ENCODE measurements at places on chromosomes 2 and 18. TPM values are rescaled to one million over a fixed set of nuclear protein-coding genes. Genes with fewer than 3 reads are reported as not detected.

DNA sequence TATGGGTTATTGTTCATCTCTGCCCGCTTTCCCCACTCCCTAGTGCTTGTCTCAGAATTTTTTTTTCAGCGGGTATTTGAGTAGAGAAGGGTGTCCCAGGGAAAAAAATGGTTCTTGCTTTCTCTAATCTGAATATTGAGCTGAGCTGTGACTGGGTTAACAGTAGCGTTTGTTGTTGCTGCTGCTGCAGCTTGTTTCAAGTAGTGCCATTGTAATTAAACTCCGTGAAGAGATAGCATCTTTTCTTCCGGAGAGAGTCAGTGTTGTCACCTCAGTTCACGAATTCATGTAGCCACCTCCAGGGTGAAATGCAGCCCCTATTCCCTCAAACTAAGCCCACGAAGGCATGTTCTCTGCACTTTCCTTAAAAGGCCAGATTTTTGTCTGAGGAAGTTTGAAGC is 1.5 kb upstream of the AAK1 start:
- no peak for DNase-seq

- no peak for DNase-seq
Measured at GRCh38 chr2:39661826-39662225, 3.9 kb upstream of the TMEM178A start.

DNA sequence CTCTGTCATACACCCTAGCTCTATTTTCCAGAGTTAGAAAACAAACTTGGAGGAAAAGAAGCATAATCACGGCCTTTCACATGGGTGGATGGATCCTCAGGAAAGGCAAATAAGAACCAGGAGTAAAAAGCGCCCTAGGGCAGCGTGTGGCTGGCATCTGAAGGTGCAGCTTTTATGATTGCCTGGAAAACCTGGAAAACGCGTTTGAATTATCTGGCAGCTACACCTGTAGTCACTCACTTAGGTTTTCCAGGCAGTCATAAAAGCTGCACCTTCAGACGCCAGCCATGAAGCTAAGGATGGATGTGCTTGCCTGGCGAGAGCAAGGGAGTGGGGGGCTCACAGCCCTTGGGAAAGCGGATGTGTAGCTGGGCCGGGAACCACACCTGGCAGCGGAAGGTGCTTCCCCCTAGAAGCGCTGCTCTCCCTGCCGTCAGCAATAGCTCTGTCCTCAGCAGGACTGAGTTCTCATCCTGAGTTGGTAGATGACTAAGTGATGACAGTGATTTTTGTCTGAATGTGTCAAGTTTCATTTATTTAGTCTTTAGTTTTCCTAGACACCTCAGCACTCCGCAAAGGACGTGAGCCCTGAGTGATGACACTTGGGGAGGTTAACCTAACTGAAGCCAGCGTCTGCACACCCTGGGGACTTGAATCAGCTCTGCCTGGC is 82.0 kb downstream of the DCDC2C start:
- DNase-seq, result no peak

DNA sequence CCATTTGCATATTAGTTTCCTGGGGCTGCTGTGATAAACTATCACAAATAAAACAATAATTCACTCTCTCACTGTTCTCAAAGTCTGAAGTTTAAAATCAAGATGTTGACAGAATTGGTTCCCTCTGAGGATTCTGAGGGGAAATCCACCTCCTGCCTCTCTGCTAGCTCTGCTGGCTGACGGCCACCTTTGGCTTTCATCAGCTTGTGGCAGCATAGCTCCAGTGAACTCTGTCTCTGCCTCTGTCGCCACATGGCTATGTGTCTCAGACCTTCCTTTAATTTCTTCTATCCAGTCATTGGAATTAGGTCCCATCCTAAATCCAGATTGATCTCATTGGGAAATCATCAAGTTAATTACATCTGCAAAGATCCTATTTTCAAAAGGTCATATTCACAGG is 38.9 kb upstream of the TRIM43 start:
- DNase-seq, result no peak

GRCh38 chr2:121342751-121343150 is 57.7 kb upstream of the TFCP2L1 start:
- no peak for DNase-seq

GRCh38 chr2:132522901-132523300 is 106.3 kb downstream of the GPR39 start:
- no peak for DNase-seq

IL36RN gene
- total RNA-seq, result 0.61 TPM

GRCh38 chr2:73212098-73212447 is 2.0 kb upstream of the SMYD5 start:
- DNase-seq, result no peak

DNA sequence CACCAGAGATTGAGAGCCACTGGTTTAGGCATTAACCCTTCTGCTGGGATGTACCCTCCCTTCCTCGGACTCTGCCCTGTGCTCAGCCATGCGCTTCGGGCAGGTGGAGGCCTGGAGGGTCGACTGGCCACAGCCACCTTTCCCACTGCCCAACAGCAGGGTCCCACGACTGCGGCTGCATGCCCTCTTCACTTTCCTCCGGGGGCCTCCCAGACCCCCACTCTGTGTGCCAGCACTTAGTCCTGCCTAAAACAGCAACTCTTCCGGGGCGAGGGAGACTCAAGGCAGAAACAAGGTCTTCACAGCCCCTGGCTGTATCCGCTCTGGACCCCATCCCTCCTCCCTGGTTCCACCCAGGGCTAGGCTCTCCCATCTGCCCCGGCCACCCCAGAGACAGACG is 31.3 kb upstream of the BIN1 start:
- DNase-seq, result no peak

DNA sequence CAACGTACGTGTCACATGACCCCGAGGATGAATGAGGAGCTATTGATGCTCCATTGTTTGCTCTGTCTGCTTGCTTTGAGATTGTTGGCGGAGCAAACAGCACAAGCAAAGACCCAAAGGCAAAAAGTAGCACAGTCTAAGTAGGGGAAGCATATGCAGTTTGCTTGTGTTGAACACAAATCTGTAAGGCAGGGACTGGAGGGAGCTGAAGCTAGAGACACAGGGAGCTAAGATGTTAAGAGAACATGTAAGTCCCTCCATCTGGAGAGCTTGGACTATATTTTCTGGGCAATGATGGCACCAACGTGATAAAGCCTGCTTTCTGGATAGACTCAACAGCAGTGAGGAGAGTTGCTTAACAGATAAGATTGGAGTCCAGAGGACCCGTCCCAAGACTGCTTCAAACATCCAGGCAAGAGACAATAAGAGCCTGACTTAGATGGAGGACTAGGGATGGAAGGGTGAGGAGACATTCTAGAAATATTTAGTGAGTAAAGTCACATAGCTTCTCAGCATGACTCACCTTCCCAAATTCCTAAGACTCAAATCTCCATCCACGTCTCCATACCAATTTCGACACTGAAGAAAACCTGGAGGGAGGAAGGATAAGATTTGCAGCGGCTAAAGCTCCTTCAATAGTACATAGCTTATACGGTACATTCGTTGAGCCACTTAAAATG is 88.1 kb upstream of the KLF7 start:
- no peak for DNase-seq

- DNase-seq, result no peak
Measured at GRCh38 chr2:179622112-179622511, 239.3 kb downstream of the ZNF385B start.

RESP18 gene
- not detected for total RNA-seq

- no peak for DNase-seq
Measured at GRCh38 chr2:164824872-164825271, 16.8 kb downstream of the COBLL1 start.

DNA sequence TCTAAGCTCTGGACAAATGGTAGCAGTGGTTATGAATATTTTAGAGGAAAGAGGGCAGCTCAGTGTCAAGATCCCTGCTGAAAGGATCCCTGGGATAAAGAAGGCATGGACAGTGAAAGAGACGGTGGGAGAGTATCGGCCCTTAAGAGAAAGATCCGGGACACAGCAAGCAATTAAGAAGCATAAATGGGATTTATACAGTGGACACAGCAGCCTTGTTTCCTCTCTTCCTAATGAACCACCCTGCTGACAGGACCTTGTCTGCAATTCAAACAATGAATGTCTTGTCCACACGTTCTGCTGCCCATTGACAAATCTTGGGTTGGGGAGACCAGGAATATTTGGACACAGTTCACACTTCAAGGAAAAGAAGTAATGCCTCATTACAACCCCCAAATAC is 16.5 kb downstream of the CPLX4 start:
- DNase-seq, result no peak

HMSD gene
- total RNA-seq, result 6.8 TPM

GKN1 gene
- total RNA-seq, result not detected

DNA sequence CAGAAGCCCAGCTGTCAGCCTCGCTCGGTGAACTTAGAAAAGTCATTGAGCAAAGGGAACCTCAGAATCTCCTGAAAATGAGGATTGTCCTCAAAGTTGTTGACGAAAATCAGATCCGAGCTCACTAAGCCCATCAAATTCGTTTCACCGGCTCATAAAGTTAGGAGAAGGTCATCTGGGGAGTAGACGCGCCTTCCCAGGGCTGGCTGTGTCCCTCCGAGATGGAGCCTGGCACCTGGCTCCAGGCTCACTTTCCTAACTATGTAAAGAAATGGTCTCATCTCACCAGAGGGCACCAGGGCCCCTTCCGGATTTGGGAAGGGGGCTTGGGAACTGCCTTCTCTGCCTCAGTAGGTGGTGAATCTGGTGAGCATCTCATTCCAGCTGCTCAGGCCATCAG is 145.5 kb downstream of the PXDN start:
- DNase-seq, result no peak

FEV gene
- total RNA-seq, result not detected

GRCh38 chr2:120856421-120856862 is 120.8 kb downstream of the GLI2 start:
- DNase-seq, result no peak

LYPD6 gene
- not detected for total RNA-seq

DNA sequence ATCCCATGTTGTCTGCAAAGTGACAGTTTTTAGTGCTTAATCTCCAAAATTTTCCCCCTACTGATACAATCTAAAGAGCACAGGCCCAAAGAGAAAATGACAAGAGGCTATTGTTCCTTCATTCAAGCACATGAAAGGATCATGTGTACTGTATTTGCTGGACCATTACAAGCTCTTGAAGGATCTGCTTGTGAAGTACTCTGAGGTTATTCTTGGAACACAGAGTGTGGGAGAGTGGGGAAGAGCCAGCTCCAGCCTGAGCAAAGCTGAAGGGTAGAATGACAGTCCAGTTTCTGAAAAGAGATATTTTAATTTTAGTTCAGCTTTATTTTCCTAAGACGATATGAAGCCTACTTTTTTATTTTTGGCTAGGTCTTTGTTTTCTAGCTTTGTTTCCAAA is 112.2 kb downstream of the GALNT3 start:
- no peak for DNase-seq

RNF152 gene
- total RNA-seq, result 1.6 TPM

TMEFF2 gene
- total RNA-seq, result not detected

GRCh38 chr2:20674974-20675679 is 8.2 kb downstream of the GDF7 start:
- DNase-seq, result no peak

NEU2 gene
- not detected for total RNA-seq

GRCh38 chr2:98912957-98913915 is 22.8 kb downstream of the CRACDL start:
- no peak for DNase-seq

FBLN7 gene
- total RNA-seq, result 21.8 TPM

MPHOSPH10 gene
- 85.0 TPM for total RNA-seq

Measured in activated T-cell treated with anti-CD3 and anti-CD28 coated beads, Interleukin-2, amount 50 U/mL, for 4 hours (primary cell).